Mammary epithelial cell (primary cell): ENCODE measurements at places on chromosomes 13 and 19. TPM values are rescaled to one million over a fixed set of nuclear protein-coding genes. Genes with fewer than 3 reads are reported as not detected.

The MUC16 gene
- total RNA-seq = 0.05 and 0.26 TPM in 2 replicates

- DNase-seq = no peak
These were observed 488.8 kb downstream of the KCTD12 start for GRCh38 chr13:76397413-76397812.

DNA sequence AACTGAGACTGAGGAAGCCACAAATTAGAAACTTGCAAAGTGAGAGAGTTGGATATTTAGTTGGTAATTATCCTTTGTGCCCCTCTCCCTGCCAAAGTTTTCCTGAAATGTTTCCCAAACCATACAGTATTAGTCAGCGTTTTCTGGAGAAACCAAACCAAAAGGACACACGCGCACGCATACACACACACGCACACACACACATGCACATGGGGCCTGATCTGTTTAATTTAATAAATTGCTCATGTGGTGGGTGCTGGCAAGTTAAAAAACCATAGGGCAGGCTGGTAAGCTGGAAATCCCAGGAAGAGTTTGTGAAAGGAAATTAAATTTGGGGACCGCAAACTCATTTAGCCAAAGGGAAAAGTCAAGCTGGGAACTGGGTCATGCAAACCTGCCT, 11.7 kb upstream of the CYSLTR2 start:
- DNase-seq = no peak

DNA sequence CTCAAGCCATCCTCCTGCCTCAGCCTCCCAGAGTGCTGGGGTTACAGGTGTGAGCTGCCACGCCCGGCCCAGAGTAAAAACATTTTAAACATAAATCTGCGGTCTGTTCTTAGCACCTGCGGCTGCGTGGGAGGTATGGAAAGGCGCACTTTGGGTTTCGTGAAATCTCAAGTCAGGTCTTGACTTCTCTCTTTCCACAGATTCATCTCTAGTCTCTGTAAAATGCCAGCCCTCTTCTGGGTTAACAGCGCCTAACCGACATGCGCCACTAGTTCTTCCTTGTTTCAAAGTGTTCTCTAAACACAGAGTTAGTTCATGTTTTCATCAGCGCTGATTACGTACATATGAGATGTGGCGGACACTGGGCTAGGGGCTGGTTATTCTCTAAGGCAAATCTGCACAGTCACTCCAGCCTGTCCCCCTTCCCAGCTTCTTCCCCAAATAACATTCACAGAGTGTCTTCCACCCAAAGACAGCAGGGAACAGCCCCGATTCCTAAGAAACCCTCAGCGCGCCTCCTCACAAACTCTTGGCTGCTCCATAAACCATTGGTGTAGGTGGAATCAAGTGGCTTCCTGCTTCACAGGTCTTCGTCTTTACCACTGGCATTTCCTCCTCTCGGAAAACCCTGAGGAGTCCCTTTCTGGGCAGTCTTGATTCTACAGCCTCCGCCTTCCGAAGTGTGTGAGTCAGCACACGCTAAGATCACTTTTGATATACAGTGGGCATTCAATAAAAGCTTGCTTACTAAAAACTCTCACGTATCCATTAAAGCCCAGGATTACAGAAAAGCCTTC, 1.4 kb downstream of the PARP4 start:
- peak; percentile 92 for DNase-seq

GRCh38 chr19:29609636-29610035, 3.6 kb downstream of the POP4 start:
- DNase-seq = no peak

- no peak for DNase-seq
These were observed 50.4 kb downstream of the SPTBN4 start for GRCh38 chr19:40517248-40517647.

- no peak for DNase-seq
These were observed 5.9 kb upstream of the ZNF254 start for GRCh38 chr19:24081056-24081455.
